ENCODE measurements at places on chromosomes 7 and 10.

DNA sequence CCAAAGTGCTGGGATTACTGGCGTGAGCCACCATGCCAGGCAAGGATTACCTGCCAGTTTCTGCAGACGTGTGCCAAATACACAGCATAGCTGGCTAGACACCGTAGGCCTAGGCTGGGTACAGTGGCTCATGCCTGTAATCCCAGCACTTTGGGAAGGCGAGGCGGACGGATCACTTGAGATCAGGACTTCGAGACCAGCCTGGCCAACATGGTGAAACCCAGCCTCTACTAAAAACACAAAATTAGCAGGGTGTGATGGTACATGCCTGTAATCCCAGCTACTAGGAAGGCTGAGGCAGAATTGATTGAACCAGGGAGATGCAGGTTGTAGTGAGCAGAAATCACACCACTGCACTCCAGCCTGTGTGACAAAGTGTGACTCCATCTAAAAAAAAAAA, 868 bp downstream of the RFC2 start:
- DNase-seq, result no peak

- no peak for DNase-seq
These were observed 118.0 kb downstream of the WDFY4 start for GRCh38 chr10:48802611-48803071.

- no peak for DNase-seq
These were observed 339.7 kb upstream of the NFE2L3 start for GRCh38 chr7:25812086-25812850.

DNA sequence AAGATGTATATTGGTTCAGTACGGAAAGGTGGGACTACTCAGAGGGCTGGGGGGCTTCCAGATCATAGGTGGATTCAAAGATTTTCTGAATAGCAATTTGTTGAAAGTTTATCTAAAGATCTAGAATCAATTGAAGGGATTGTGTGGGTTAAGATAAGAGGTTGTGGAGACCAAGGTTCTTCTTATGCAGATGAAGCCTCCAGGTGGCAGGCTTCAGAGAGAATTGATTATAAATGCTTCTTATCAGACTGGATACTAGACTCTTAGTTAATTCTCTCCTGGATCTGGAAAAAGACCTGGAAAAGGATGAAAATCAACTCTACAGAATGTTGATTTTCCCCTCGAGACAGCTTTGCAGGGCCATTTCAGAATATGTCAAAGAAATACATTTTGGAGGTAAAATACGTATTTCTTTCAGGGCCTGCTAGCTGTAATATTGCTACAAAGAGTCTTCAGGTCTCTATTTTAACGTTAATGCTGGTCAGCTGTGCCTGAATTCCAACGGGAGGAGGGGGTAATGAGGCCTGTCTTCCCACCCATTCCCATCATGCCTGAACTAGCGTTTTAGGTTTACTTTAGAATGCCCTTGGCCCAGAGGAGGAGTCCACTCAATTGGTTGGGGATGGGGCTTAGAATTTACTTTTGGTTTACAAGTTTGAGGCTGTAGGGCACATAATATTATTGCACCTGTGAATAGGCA, 12.8 kb upstream of the GPR15LG start:
- DNase-seq, result no peak

DNA sequence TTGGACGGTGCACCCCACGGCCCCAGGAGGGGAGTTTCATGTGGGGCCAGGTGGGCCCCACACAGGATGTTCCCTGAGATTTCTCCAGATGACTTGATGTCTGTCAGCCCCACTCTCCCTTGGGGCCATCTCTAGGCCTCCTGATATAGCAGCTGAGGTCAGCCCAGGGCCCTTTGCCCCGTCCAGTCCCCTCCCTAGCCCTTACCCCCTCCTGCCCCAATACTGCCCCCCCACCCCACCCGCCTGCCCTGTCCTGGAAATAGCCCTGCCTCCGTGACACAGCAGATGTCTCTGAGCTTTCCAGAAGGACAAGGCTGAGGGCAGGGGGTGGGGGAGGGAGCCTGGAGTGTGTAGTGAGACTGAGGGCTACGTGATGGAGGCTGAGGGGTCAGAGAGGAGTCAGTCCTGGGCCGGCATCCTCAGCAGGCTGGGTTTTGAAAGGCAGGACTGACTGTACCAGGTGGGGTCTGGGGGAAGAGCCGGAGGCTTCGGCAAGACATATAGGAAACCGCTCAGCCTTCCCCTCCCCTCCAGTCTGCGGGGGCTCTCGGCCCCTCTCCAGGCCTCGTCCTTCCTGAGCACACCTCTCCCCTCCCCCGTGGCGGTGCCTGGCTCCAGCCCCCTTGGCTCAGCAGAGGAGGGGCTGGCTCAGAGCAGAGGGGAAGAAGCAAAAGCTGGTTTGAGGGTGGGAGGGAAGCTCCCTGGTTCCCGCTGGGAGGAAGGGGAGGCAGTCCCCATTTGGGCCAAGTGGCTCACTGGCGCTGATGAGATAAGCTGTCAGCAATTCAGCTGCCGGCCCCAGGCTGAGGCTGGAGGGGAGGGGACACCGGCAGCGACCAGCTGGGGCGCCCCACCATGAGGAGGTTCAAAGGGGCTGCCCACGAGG, 2.0 kb downstream of the FLNC start:
- DNase-seq, result no peak

Measured in NCI-H1092 (cell line).